ENCODE measurements at places on chromosomes 2 and 18.

GRCh38 chr2:25617948-25618646 is 55.3 kb downstream of the DTNB start:
- no peak for DNase-seq

GRCh38 chr2:70442301-70443077 is 111.1 kb downstream of the TGFA start:
- DNase-seq, result no peak

DNA sequence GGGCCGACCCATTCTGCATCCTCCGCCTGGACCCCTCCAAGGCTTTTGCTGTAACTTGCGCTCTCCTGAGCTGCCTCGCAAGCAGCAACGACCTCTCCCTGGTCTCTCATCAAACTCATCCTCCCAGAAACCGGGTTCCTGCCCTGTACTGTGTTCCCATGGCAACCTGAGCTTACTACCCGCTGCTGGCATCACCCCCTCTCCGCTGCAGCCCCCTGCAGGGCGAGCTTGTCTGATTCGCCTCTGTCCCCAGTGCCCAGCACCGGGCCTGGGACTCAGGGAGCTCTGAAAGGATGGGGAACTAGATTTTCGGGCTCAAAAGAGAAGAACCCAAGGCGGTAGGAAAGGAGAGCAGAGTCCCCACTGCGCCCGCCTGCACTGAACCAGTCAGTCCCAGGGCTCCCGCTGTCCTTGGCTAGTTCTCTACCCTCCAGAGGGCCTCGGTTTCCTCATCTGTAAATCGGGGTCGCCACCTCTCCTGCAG is 463 bp downstream of the HS1BP3 start:
- DNase-seq, result no peak

GRCh38 chr2:191038241-191038725 is 24.3 kb upstream of the STAT1 start:
- DNase-seq, result no peak

- no peak for DNase-seq
Measured at GRCh38 chr2:217079165-217079564, 219.3 kb upstream of the TNP1 start.

DNA sequence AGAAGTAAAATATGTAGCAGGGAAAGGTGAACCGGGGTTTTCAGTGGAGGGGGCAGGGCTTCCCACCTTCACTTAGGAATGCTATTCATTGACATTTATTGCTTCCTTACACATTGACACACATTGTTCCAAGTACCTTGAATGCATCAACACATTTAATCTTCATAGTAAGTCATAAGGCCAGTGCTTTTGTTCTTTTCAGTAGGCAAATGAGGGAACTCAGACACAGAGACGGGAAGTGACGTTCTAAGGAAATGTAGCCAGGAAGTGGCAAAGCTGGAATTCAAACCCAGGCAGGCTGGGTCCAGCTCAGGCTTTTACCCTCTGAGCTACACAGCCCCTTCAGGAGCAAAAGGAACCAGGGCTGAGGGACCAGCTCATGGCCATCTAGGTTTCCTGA is 20.7 kb downstream of the BMP10 start:
- DNase-seq, result no peak

DNA sequence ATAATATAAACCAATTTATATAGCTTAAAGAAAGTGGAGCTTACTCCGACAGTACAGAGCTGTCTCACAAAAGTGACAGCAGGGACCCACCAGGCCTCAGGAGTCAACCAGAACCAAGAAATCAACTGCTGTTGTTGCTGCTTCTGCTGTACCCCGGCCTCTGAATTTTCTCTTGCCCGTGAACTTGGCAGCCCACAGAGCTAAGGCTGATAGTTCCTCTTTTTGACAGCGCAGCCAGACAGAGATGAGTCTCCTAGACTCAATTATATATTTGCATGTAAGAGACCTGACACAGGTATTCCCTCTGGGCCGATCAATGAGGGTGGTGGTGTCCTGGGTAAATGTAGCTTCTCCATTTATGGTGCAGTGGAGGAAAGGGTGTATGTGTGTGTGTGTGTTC is 109.4 kb downstream of the KCTD1 start:
- DNase-seq, result peak; percentile 25

GRCh38 chr2:229446350-229446749 is 175.3 kb upstream of the PID1 start:
- DNase-seq, result no peak

- no peak for DNase-seq
Measured at GRCh38 chr2:165328272-165328671, 89.1 kb downstream of the SCN2A start.
